CD4-positive, alpha-beta T cell treated with Interleukin-1 beta for 1 hour (primary cell): ENCODE measurements at places on chromosomes 4 and X.

- no peak for DNase-seq
Measured at GRCh38 chr4:181968371-181968770, 274.8 kb upstream of the TENM3 start.

GRCh38 chrX:112025753-112026152 lies 56.8 kb downstream of the TRPC5 start:
- no peak for DNase-seq

DNA sequence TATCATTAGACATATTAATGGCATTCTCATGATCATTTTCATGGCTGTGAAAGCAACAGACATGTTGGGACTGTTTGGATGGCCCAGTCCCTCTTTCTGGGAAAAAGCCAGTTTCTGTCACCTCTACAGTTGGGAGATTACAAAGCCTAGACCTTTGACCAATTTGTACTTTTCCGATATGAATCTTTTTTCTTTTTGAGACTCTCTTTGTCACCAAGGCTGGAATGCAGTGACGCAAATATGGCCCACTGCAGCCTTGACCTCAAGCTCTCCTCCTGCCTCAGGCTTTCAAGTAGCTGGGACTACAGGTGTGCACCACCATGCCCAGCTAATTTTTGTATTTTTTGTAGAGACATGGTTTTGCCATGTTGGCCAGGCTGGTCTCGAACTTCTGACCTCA lies 9.4 kb downstream of the TBC1D25 start:
- DNase-seq, result no peak

- no peak for DNase-seq
Measured at GRCh38 chr4:181330654-181331201, 912.5 kb upstream of the TENM3 start.

DNA sequence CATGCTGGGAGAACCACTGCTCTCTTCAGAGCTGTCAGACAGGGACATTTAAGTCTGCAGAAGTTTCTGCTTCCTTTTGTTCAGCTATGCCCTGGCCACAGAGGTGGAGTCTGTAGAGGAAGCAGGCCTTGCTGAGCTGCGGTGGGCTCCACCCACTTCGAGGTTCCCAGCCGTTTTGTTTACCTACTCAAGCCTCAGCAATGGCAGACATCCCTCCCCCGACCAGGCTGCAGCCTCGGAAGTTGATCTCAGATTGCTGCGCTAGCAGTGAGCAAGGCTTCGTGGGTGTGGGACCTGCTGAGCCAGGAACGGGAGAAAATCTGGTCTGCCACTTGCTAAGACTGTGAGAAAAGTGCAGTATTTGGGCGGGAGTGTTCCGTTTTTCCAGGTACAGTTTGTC lies 118.9 kb downstream of the SLC10A6 start:
- DNase-seq, result peak; percentile 1
